ENCODE measurements at places on chromosomes 1 and 21. TPM values are rescaled to one million over a fixed set of nuclear protein-coding genes. Genes with fewer than 3 reads are reported as not detected.

- no peak overlapping the region for H3K27ac ChIP-seq
- H3K27me3 ChIP-seq = no peaks in the 10 kb centered on the region
- H3K36me3 ChIP-seq = no peaks in the 10 kb centered on the region
- no peaks in the 10 kb centered on the region for H3K4me1 ChIP-seq
- DNase-seq = no peak
These were observed 142.2 kb downstream of the LHX8 start for GRCh38 chr1:75276385-75276784.

Gene OR10Z1
- total RNA-seq = not detected

- H3K27ac ChIP-seq = no peak overlapping the region
- DNase-seq = peak; percentile 12
- no peaks in the 10 kb centered on the region for H3K36me3 ChIP-seq
These were observed 37.3 kb downstream of the PTAFR start for GRCh38 chr1:28139025-28139712.

DNA sequence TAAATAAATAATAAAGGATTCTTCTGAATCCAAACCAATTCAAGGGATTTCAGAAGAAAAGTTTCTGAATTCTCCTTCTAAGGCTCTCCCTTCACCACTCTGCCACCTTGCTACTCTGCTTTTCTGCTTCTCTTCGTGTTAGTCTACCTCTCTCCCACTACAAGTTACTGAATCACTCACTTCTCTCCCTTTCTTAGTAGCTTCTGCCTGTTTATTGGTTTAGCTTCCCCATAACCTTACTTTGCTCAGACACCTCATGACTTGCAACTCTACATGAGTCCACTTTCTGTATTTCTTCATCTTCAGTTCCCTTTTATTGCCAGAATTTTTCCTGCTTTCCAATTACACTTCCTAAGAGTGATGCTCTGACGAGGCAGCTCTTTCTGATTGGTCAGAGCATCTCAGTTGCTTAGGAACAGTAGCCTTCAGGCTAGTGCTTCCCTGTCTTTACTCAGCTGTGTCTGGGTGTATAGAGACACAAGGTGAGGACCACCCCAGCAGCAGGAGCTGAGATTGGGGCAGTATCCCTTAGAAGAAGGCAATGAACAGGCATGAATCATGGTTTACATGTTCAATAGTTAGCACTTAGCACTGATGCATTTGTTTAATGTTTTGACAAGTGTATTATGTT is 144.6 kb downstream of the SLC30A10 start:
- no peaks in the 10 kb centered on the region for H3K36me3 ChIP-seq
- no peak for DNase-seq
- no peaks in the 10 kb centered on the region for H3K4me1 ChIP-seq
- H3K27me3 ChIP-seq = no peaks in the 10 kb centered on the region

DNA sequence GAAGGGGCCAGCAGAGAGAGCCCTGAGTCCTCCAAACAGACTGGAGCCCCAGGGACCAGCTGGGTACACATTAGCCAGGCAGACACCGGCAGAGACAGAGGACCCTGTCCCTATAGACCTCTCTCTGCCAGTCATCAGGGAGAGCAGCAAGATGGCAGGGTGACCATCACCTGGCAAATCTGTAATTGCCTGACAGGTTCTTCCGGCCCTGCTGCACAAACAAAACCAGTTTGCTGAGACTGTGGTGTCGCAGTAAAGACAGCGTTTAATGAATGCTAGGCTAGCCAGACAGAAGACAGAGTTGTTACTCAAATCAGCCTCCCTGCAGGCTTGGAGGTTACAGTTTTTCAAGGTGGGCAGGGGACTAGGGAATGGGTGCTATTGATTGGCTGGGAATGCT is 618.9 kb downstream of the NPHP4 start:
- H3K4me3 ChIP-seq = no peak overlapping the region
- H3K27me3 ChIP-seq = no peaks in the 10 kb centered on the region
- no peak overlapping the region for H3K27ac ChIP-seq
- peaks cover 21% of the 10 kb centered on the region for H3K4me1 ChIP-seq
- H3K36me3 ChIP-seq = peaks cover 9% of the 10 kb centered on the region

DNA sequence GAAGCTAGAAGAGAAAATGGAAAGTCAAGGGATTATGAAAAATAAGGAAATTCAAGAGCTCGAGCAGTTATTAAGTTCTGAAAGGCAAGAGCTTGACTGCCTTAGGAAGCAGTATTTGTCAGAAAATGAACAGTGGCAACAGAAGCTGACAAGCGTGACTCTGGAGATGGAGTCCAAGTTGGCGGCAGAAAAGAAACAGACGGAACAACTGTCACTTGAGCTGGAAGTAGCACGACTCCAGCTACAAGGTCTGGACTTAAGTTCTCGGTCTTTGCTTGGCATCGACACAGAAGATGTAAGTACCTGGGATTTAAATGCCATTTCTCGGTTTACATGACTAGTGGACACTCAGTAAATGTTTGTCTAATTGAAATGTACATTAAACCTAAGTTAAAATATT is 40.0 kb downstream of the CENPF start:
- peaks cover 18% of the 10 kb centered on the region for H3K4me1 ChIP-seq
- H3K27ac ChIP-seq = no peak overlapping the region
- peaks cover 37% of the 10 kb centered on the region for H3K36me3 ChIP-seq

DNA sequence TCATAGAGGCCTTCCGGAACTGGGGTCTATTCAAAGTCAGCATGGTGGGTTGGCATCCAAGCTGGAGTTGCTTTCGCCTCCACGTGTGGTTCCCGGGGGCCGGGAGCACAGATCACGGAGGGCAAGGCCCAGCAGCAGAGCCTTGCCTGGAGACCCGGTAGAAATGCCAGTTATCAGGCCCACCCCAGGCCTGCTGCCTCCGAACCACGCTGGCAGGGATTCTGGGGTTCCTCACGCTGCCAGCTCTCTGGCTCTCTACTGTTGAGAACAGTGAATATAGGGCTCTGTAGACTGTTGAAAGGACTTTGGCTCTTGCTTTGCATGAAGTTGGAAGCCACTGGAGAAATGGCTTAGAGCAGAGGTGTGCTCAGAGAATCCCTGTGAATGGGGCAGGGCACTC is 127.5 kb downstream of the RIPK4 start:
- H3K27ac ChIP-seq = no peak overlapping the region
- peaks cover 23% of the 10 kb centered on the region for H3K27me3 ChIP-seq
- no peak for DNase-seq
- no peak overlapping the region for H3K4me3 ChIP-seq
- H3K4me1 ChIP-seq = no peaks in the 10 kb centered on the region

Gene KAZN
- 0.31 TPM for total RNA-seq

Gene KCNH1
- total RNA-seq = not detected

GRCh38 chr1:27489501-27489972 is 430 bp downstream of the WASF2 start:
- H3K4me1 ChIP-seq = peaks cover 30% of the 10 kb centered on the region
- H3K27ac ChIP-seq = peak overlapping the region; percentile 91
- no peak for DNase-seq
- no peaks in the 10 kb centered on the region for H3K27me3 ChIP-seq
- peak overlapping the region; percentile 96 for H3K4me3 ChIP-seq

Gene CD1B
- total RNA-seq = not detected

GRCh38 chr1:237482777-237483176 is 407.9 kb downstream of the ZP4 start:
- no peaks in the 10 kb centered on the region for H3K36me3 ChIP-seq
- H3K4me1 ChIP-seq = peaks cover 2% of the 10 kb centered on the region
- peaks cover 6% of the 10 kb centered on the region for H3K27me3 ChIP-seq
- H3K4me3 ChIP-seq = no peak overlapping the region

DNA sequence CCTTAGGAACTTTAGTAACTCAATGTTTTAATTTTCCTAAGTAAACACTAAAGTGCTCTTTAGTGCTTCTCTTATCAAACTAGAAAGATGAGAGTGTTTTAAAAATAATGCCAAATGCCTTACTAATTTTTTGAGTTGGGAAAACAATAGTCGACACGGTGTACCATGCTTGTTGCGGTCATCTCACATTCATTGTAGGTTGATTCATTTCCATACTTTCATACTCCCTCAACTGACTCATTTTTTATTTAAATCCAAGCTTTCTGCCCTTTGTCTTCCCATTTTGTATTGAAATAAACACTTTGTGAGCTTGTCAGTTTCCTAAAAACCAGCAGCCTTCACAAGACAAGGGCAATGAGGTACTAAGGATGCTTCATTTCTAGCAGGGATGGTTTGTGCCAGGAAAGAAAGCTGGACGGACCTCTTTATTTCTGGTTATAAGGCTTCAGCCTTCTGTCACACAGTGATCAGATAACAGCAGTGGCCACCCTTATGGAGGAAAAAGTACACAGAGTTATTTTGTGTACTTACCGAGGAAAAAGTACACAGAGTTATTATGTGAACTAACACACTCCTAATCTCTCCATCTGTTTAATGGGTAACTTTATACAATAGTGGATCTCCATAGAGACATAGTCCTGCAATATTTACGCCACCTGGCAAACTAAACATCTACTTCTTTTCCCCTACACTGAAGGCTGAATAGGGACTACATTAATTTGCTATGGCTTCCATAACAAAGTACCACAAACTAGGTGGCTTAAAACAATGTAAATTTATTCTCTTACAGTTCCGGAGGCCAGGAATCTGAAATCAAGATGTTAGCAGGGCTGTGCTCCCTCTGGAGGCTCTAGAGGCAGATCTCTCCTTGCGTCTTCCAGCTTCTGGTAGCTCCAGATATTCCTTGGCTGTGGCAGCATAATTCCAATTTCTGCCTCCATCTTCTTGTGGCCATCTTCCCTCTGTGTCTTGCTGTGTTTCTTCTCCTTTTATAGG is 13.0 kb upstream of the CCDC190 start:
- H3K4me1 ChIP-seq = no peaks in the 10 kb centered on the region
- no peak overlapping the region for H3K4me3 ChIP-seq
- no peak for DNase-seq
- no peak overlapping the region for H3K27ac ChIP-seq

DNA sequence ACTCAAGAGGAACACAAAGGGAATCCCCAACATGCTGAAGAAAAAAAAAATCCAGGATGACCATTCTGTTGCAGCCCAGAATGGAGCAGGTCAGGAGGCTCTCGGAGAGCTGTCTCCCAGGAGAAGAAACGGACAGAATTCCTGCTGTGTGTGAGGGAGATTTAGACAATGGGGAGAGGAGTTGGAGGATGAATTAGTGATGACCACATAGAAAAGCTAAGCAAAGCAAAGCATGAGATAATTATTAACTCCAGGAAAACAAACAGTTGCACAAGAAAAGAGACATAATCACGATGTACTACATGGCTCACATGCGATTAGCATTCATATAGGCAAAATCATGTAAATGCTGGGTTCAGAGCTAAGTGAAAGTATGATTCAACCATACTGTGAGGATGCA is 61.1 kb upstream of the SMYD2 start:
- peaks cover 22% of the 10 kb centered on the region for H3K27me3 ChIP-seq
- peaks cover 3% of the 10 kb centered on the region for H3K4me1 ChIP-seq
- H3K4me3 ChIP-seq = no peak overlapping the region
- H3K36me3 ChIP-seq = no peaks in the 10 kb centered on the region
- H3K27ac ChIP-seq = no peak overlapping the region

GRCh38 chr1:3261007-3261968 is 192.3 kb downstream of the PRDM16 start:
- no peak overlapping the region for H3K4me3 ChIP-seq
- no peaks in the 10 kb centered on the region for H3K36me3 ChIP-seq
- DNase-seq = no peak
- no peak overlapping the region for H3K27ac ChIP-seq
- H3K4me1 ChIP-seq = no peaks in the 10 kb centered on the region

Gene GUCA2A
- total RNA-seq = not detected

DNA sequence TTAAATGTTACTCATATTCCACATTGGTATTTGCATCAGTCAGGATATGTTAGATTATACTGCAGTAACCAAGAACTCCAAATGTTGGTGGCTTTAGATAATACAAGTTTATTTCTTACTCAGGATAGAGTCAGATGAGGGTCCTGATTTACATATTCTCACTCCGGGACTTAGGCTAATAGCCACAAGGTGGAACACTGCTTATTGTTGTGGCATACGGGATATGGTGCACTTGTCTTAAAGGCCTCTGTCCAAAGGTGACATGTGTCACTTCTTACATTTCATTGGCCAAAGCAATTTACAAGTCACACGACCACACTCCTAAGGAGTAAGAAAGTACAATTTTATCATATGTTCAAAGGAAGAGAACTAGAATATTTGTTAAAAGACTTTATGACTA is 28.5 kb upstream of the ACADM start:
- H3K27ac ChIP-seq = no peak overlapping the region
- peaks cover 6% of the 10 kb centered on the region for H3K27me3 ChIP-seq
- DNase-seq = no peak
- no peaks in the 10 kb centered on the region for H3K36me3 ChIP-seq
- H3K4me1 ChIP-seq = no peaks in the 10 kb centered on the region
- H3K4me3 ChIP-seq = no peak overlapping the region

Gene CD5L
- not detected for total RNA-seq

GRCh38 chr1:34926156-34926555 is 3.3 kb downstream of the DLGAP3 start:
- no peak for DNase-seq
- no peak overlapping the region for H3K4me3 ChIP-seq
- peaks cover 7% of the 10 kb centered on the region for H3K4me1 ChIP-seq
- H3K36me3 ChIP-seq = no peaks in the 10 kb centered on the region
- no peak overlapping the region for H3K27ac ChIP-seq

DNA sequence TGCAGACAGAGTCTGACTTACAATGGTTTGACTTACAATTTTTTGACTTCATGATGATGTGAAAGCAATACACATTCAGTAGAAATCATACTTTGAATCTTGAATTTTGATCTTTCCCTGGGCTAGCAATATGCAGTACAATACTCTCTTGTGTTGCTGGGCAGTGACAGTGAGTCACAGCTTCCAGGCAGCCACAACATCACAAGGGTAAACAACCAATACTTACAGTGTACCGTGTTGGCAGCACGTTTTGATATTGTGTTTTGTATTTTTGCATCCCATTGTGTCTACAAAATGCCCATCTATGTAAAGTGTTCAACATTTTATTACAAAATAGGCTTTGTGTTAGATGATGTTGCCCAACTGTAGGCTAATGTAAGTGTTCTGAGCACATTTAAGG is 150.9 kb downstream of the NTMT2 start:
- H3K4me1 ChIP-seq = no peaks in the 10 kb centered on the region
- H3K27ac ChIP-seq = no peak overlapping the region
- DNase-seq = no peak
- H3K4me3 ChIP-seq = no peak overlapping the region
- peaks cover 7% of the 10 kb centered on the region for H3K27me3 ChIP-seq
- no peaks in the 10 kb centered on the region for H3K36me3 ChIP-seq

DNA sequence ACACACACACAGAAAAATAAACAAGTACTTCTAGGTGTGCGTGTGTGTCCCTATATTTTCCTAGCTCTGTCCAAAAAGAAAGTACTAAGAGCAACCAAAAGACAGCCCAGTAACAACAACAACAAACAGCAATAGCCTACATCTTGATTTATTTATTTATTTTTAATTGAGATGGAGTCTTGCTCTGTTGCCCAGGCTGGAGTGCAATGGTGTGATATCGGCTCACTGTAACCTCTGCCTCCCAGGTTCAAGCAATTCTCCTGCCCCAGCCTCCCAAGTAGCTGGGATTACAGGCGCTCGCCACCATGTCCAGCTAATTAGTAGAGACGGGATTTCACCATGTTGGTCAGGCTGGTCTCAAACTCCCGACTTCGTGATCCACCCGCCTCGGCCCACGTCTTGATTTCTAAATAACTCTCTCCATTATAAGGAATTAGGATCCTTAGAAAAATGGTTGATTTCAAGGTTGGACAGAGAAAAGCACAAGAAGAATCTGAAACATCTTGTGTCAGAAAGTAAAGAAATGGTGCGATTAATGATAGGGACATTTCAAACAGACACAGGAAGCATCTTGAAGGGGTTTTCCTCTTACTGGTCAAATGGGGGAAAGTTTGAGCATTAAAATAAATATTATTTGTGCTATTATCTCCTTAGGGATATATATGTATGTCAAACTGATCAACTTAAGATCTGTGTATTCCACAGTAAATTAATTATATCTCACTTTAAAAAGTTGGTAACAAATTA is 59.4 kb downstream of the ARID4B start:
- no peak for DNase-seq
- H3K4me1 ChIP-seq = peaks cover 65% of the 10 kb centered on the region
- no peak overlapping the region for H3K4me3 ChIP-seq
- H3K27ac ChIP-seq = no peak overlapping the region
- peaks cover 2% of the 10 kb centered on the region for H3K36me3 ChIP-seq
- H3K27me3 ChIP-seq = no peaks in the 10 kb centered on the region
